ENCODE measurements at places on chromosomes 4 and X. TPM values are rescaled to one million over a fixed set of nuclear protein-coding genes. Genes with fewer than 3 reads are reported as not detected.

- DNase-seq, result no peak
Measured at GRCh38 chrX:117919755-117920154, 196.9 kb downstream of the KLHL13 start.

UCP1 gene
- not detected for total RNA-seq

CHIC2 gene
- total RNA-seq, result 34.2 TPM

TSPAN7 gene
- total RNA-seq, result 46.2 TPM

GRCh38 chr4:61984260-61984909 is 784.3 kb downstream of the ADGRL3 start:
- no peak for DNase-seq

ATP2B3 gene
- 0.09 TPM for total RNA-seq

SPON2 gene
- 35.6 TPM for total RNA-seq

- DNase-seq, result no peak
Measured at GRCh38 chr4:161359491-161359890, 804.3 kb downstream of the FSTL5 start.

KCND1 gene
- total RNA-seq, result 2.5 TPM

SCD5 gene
- total RNA-seq, result 50.6 TPM

SPANXN4 gene
- total RNA-seq, result not detected

DNA sequence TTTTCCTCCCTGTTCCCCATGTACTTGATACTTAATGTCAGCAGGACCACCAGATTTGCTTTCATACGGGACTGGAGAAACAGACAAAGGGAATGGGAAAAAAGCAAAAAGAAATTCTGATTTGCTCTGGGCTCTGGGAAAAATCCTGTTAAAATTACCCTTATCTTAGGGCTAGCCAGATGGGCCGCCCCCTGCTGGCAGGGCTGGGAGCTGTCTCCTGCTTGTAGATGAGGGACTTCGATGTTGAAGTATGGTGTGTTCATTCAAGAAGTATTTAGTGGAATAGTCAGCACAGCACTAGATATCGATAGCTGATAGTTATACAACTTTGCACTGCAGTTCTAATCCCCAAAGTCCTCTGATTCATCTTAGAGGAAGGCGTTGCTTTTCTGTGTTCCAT is 45.8 kb downstream of the BCORL1 start:
- DNase-seq, result no peak

DNA sequence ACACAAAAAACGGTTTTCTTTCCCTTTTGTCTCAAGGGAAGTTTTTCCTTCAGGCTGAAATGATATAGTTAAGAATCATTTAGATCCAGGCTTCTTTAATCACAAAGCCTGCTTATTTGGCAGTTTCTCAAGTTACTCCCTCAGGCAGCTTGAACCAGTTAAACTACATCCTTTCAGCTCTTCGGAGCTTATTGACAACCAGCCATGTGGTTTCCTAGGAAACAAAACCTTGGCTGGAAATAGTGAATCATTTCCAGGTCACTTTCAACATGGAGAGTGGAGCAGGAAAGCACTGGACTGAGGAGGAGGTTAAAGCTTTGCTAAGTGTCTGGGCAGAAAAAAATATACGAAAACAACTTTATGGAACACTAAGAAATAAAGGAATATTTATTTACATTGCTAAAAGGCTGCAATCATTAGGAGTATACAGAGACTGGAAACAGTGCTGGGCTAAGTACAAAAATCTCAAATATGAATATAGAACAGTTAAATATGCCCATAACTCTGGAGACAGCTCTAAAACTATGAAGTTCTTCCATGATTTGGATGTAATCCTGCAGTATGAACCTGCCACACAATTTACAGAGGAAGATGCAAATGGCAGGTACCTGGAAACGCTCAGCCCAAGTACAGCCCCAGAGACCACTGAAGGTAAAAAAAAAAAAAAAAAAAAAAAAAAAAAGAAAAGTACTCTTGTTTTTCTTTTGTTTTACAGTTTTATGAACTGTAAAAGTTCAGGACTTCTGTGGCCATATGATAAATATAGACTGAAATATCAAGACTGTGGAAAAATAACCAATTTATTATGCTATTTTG is 23.2 kb upstream of the AASDH start:
- no peak for DNase-seq

DNA sequence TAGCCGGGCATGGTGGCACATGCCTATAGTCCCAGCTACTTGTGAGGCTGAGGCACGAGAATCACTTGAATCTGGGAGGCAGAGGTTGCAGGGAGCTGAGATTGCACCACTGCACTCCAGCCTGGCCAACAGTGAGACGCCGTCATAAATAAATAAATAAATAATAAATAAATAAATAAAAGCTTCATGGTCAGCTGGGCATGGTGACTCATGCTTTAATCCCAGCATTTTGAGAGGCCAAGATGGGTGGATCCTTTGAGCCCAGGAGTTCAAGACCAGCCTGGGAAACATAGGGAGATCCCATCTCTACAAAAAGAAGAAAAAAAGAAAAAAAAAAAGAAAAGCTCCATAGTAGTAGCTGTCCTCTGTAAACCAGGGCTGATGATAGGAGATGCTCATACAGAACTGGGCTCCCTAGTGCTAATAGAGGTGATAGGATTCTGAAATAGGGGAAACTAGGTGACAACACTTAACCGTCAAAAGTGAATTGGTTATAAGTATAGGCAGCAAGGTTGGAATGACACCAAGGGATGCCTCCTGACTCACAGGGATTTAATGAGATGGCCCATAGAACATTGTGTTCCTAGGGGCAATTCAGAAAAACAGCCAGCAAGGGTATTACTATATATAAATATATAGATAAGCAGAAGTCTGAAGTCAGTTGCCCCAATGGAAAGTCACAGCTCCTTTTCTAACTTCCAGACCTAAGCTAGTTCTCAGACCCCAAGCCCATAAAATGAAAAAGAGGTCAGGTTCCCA is 41.8 kb upstream of the ARHGEF6 start:
- no peak for DNase-seq

- no peak for DNase-seq
Measured at GRCh38 chrX:148942754-148943153, 442.3 kb downstream of the AFF2 start.

IBSP gene
- not detected for total RNA-seq

DNA sequence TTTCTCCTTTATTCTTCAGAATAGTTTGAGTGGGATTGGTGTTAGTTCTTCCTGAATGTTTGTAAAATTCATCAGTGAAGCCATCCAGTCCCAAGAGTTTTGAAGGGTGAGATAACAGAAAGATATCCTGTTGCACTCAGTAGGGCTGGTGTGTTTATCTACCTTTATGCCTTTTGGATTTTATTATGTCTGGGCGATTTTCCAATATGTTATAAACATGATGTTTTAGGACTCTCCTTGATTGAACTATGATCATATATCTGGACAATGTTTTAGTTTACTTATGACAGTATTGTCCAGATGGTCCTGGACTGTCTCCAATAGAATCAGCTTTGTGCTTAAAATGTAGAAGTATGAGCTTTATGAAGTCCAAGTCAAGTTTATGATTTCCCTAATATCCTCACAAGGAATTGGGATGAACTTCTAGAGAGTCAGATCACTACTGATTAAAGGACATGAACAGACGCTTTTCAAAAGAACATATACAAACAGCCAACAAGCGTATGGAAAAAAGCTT is 77.6 kb upstream of the ITM2A start:
- no peak for DNase-seq

CT45A10 gene
- not detected for total RNA-seq

DNA sequence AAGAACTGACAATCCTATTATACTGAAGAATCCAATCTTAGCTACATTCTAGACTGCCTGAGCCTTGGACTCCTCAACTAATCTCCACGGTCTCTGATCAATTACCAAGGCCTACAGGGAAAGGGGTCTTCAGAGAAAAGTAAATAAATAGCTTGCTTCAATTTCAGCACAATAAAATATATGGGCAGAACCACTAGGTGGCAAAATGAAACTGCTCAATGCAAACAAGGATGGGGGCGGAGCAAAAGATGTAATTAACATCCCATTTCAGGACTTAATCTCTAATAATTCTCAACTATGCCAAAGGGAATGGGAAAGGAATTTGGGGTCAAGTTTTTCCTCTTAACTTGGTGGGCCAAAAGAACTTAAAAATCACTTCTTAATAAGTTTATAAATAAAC is 78.4 kb upstream of the MAP3K15 start:
- no peak for DNase-seq

ANTXR2 gene
- 94.4 TPM for total RNA-seq

VSIG1 gene
- 0.36 TPM for total RNA-seq

- no peak for DNase-seq
Measured at GRCh38 chrX:143994206-143994605, 110.3 kb downstream of the UBE2NL start.
